ENCODE measurements at places on chromosomes 1 and 21.
A peak's percentile ranks its signal among the peaks of the same experiment; 100 is the strongest.

- DNase-seq, result no peak
These were observed 56.7 kb downstream of the AKT3 start for GRCh38 chr1:243793298-243793697.

DNA sequence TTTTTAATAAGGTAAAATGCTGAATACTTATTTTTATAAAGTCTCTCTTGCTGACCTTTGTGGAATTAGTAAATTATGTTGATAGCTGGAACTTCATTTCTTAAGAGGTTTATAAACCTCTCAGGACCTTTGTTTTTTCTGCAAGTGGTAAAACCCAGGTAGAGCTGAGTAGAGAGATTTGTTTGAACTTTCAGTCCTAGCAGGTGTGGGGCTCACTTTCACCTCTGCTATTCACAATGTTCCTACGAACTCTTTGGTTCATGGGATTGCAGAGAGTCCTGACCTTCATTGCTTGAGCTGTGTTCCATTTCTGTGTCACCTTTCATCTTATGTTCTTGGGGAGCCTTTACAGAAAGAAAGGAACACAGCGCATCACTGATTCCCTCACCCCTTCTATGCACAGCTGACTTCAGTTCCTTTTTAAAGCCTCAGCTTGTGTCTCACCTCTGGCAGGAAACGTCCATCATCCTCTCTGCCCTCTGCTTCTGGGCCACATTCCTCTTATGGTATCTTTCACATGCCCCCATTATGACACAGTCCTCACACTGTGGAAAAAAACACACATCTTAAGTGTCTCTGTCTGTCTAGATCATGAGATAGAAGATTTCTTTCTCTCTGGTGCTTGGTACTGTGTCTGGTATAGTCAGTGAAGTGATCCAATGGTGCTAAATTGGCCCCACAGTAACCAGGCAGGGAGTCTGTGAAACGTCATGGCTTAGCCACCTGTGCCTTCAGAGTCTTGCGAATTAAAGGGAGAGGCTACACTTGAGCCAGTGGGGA, 262.5 kb upstream of the B3GALT2 start:
- no peak for DNase-seq

GRCh38 chr1:38444311-38444710, 397.7 kb upstream of the POU3F1 start:
- DNase-seq, result no peak

- DNase-seq, result peak; percentile 57
These were observed 8.0 kb upstream of the RLF start for GRCh38 chr1:40153073-40153770.

DNA sequence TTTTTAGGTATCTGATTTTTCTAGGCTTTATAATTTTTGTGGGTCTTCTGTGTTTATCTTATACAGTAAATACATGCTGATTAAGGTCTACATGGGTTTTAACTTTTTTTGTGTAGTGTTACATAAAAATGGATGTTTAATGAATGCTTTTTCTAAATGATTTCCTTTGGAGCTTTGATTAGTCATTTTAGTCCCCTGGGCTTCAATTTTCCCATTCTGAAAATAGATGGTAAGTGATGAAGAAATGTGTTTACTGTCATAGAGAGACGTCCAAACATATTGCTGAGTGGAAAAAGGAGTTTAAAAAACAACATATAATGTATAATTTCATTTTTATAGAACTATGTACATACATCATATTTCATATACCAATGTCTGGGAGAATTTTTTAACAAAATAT, 140.9 kb upstream of the HMCN1 start:
- DNase-seq, result no peak

GRCh38 chr1:201385299-201385891, 7.9 kb upstream of the TNNT2 start:
- peak; percentile 43 for DNase-seq

- no peak for DNase-seq
These were observed 29.5 kb downstream of the RAP1GAP start for GRCh38 chr1:21639594-21640041.

DNA sequence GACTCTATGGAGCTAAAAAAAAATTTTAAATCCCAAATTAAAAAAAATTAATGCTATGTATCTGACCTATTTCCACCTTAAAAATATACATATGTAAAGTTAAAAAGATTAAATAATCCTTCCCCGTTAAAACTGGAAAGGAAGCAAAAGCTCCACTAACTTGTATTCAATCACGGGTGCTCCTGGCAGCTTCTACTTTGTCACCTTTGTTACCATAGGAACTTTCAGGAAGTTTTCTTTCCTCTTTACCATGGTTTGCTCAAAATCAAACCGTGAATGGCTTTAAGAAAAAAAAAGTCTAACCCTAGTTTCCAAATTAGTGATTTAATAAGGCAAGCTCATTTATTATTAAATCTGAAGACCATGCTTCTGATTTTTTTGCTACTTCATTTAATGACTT, 3.5 kb downstream of the GPATCH2 start:
- DNase-seq, result peak; percentile 2

DNA sequence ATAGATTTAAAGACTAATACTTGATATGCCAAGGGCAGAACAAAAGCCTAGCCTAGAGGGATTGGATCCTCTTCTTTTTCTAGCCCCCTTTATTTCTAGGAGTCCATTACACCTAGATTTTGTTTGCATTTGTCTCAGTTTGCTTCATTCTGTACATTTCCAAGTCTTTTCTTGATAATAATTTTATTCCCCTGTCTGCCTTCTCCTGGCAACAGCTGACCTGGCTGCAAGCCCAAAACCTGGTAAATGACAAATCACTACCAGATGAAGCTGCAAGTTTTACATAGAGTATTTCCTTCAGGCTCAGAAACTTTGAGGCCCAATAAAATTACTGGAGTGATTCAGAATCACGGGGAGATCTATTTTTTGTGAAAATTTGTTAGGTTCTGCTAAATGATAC, 36.5 kb upstream of the LHX8 start:
- no peak for DNase-seq

GRCh38 chr1:6465461-6466005, 440 bp downstream of the TNFRSF25 start:
- DNase-seq, result no peak

DNA sequence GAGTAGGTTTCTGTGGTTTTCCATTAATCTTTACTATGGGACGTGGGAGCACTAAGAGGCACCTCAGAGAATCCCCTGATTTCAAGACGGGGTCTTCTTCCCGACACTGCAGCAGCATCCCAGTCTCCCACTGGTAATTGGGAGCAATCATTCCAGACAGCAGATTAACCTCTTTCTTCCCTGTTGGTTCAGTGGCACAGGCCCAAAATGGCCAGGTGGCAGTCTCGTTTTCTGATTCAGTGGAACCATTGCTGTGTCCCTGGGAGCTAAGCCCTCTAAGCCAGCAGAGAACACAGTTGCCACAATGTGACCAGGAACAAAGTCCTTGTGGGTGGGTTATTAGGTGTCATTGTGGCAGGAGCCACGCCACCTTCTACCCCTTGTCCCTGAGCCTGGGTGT, 342.1 kb downstream of the MATN1 start:
- DNase-seq, result no peak

Data from inflammatory macrophage treated with lipopolysaccharide for 4 hours (primary cell).